ENCODE measurements at places on chromosomes 7 and 10.

DNA sequence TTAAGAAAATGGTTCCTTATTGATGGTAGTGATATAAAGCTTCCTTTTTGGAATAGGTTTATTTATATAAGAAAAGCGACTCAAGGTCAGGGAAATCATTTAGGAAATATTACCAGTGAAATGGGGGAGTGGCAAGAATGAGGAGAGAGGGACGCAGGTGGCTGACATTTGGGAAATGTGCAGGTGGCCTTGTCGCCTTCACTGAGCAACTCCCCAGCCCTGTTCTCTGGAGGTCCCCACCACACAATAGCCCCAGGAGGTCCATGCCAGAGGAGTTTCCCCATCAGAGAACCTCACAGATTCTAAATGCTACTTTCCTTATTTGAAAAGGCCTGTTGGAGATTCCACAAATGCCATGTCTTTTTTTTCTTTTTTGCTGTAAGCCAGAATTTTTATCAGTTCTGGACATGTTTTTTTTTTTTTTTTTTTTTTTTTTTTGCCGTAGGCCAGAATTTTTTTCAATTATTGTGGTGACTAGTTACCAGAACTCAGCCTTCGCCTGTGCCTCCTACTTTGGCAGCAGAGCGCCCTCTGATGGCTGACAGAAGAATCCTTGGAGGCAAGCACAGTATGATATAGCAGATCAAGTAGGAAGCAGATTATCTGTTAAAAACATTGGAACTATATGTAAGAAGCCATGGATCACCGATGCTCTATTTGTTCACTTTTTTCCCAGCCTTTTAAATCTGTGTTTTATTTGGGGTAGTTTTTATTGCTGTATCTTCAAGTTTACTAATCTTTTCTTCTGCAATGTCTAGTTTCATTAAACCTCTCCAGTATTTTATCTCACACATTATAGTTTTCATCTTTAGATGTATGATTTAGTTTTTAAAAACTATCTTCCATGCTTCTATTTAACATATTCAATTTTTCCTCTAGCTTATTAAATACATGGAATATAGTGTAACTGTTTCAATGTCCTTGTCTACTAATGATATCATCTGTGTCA, 18.6 kb downstream of the OPALIN start:
- DNase-seq: peak; percentile 60

DNA sequence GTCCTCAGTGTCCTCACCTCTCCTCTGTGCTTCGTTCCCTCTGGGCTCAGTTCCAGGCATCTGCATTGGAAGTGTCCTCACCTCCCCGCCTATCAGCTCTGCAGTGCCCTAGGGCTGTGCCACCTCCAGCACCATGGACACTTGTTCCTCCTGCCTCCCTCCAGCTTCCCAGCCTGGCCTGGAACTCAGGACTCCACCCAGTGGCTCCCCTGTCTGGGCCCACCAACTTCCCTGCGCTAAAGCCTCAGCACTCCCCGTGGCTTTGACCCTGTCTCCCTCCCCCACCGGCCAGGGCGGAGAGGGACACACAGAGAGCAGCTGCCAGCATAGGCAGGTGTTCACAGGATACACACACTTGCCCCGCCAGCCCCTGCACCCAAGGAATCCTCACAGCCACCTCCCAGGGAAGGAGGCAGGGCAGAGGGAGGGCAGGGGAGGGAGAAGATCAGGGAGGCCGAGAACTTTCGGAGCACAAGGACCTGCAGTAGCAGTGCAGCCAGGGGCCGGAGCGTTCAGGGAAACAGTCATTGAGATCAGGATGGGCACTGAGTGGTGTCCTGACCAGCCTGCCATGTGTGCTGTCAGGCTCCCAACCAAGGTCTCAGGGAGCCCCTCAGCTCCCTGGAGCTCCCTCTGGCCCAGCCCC, 31.3 kb downstream of the ANXA8 start:
- no peak for DNase-seq

- DNase-seq: no peak
Observed at GRCh38 chr7:72793791-72794190, 34.2 kb downstream of the TYW1B start.

DNA sequence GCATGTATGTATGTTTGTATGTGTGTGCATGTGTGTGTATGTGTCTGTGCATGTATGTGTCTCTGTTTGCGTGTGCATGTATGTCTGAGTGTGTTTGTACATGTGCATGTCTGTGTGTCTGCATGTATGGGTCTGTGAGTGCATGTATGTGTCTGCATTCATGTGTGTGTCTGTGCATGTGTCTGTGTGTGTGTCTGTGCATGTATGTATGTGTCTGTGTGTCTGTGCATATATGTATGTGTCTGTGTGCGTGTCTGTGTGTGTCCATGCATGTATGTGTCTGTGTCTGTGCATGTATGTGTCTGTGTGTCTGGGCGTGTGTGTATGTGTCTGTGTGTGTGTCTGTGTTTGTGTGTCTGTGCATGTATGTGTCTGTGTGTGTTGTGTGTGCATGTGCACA, 49.9 kb upstream of the DIP2C start:
- no peak for DNase-seq

DNA sequence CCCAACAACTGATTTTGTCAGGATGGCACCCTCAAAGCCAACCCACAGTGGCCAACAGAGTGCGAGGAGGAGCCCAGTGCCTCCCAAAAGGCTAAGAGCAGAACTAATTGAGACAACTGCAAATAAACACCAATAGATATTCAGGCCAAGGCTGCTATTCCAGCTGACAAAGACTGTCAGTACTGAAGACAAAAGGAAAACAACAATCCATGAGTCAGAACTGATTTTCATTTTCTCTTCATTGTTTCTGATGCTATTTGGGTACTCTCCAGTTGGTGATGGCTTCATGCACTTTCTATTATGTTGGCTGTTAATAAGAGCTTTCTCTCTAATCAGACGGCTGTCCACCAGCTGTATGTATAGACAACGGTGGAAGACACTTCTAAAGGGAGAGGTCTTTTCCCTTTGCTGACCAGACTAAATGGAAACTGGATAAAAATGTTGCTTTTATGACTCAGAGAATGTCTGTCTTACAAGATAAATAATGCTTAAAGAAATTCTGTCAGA, 515.9 kb downstream of the PARD3 start:
- peak; percentile 46 for DNase-seq

GRCh38 chr7:115831371-115831770, 199.2 kb downstream of the TFEC start:
- DNase-seq: no peak

- DNase-seq: no peak
Observed at GRCh38 chr7:124912972-124913371, 16.7 kb downstream of the POT1 start.

- peak; percentile 37 for DNase-seq
Observed at GRCh38 chr10:102628451-102628911, 15.8 kb upstream of the TRIM8 start.

DNA sequence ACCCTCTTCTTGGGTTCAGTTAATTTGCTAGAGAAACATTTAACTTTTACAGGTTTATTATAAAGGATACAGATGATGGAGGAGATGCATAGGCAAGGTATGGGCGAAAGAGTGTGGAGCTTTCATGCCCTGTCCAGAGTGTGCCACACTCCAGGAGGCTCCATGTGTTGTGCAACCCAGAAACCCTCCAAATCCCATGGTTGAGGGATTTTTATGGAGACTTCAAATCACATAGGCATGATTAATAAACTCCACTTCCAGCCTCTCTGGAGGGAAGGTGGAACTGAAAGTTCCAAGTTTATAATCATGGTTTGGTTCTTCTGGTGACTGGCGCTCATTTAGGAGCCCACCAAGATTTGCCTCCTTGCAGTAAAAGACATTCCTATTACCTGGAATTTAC, 159.9 kb downstream of the PHTF2 start:
- DNase-seq: no peak

GRCh38 chr7:27952456-27953285, 212.7 kb downstream of the TAX1BP1 start:
- peak; percentile 57 for DNase-seq

- no peak for DNase-seq
Observed at GRCh38 chr10:44933451-44934321, 22.5 kb downstream of the TMEM72 start.

- peak; percentile 86 for DNase-seq
Observed at GRCh38 chr10:47402641-47403301, 18.7 kb upstream of the ZNF488 start.

- DNase-seq: no peak
Observed at GRCh38 chr7:138458576-138459412, 1.3 kb upstream of the TRIM24 start.

DNA sequence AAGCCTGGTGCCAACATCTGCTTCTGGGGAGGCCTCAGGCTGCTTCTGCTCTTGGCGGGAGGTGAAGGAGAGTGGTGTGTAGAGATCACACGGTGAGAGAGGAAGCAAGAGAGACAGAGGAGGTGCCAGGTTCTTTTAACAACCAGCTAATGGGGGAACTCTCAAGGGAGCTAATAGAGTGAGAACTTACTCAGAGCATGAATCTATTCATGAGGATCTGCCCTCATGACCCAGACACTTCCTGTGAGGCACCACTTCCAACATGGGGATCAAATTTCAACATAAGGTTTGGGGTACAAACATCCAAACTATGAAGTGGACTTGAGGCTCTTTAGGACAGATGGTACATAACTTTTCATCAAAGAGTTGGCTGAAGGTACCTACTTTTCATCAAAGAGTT, 5.1 kb upstream of the ZNF32 start:
- DNase-seq: no peak

DNA sequence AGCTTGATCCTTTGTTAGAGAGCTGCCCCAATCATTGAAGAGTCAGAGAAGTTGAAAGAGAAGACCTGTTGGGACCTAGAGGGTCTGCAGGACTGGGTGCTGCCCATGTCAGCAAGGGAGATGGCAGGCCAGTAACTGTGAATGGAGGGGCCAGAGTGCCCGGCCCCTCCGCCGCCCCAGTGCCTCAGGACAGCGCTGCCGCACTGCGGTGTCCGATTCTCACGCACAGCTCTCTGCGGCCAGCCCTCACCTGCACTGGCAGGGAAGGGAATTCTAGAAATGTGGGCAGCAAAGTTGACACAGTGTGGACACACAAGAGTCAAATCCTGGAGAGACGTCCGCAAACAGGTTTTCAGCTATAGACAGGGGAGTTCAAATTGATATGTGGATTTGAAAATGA, 373.5 kb downstream of the TCERG1L start:
- DNase-seq: no peak

DNA sequence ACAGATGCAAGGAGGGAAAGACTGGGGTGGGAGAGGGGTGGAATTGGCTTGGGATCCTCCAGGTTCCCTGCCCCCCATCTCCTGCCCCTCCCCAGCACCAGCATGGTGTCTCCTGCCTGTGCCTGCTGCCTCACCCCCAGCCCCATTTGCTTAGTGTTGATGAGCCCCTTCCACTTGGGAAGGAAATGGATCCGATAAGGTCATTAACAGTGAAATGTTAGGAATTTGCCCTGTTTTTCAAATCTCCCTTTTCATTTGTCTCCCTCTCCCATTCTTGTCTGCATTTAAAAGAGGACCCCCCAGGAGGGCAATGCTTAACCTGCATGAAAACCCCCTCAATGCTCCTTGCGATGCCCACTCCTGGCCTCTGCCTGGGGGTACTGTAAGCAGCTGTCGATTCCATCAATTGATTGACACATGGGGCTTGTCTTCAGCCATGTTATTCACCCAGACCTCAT, 51.5 kb downstream of the HK1 start:
- DNase-seq: no peak
